ENCODE measurements at places on chromosomes 2 and 18.

DNA sequence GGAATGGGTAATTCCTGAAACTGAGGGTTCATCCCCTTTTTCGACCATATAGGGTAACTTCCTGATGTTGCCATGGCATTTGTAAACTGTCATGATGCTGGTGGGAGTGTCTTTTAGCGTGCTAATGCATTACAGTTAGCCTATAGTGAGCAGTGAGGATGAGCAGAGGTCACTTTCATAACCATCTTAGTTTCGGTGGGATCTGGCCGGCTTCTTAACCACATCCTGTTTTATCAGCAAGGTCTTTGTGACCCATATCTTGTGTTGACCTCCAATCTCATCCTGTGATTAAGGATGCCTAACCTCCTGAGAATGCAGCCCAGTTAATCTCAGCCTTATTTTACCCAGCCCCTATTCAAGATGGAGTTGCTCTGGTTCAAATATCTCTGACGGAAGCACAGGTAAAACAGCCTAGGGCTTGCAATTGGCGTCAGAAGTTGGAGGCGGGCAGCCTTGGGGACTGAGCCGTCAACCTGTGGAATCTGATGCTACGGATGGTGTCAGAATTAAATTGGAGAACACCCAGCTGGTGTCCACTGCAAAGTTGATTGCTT is 19.5 kb downstream of the RALBP1 start:
- peak; percentile 69 for DNase-seq

- no peak for DNase-seq
These were observed 80.6 kb downstream of the CLIP4 start for GRCh38 chr2:29195796-29196195.

DNA sequence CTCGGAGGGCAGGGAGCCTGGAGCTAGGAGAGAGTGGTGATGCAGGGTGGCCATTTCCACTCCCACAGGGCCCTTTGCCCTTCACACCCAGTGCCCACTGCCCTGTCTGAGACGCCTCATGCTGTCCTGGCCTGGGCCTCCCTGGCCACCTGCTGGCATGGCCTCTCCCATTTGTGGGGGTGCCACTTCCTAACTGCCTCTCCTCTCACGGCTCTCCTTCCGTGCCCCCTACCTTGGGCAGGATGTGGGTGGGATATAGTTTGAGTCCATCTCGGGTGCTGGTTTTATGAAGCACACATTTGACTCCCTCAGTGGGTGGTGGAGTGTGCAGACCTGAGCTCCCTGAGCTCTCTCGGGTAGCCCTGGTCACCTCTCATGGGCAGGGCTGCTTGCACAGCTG is 46.0 kb downstream of the DGKD start:
- no peak for DNase-seq

DNA sequence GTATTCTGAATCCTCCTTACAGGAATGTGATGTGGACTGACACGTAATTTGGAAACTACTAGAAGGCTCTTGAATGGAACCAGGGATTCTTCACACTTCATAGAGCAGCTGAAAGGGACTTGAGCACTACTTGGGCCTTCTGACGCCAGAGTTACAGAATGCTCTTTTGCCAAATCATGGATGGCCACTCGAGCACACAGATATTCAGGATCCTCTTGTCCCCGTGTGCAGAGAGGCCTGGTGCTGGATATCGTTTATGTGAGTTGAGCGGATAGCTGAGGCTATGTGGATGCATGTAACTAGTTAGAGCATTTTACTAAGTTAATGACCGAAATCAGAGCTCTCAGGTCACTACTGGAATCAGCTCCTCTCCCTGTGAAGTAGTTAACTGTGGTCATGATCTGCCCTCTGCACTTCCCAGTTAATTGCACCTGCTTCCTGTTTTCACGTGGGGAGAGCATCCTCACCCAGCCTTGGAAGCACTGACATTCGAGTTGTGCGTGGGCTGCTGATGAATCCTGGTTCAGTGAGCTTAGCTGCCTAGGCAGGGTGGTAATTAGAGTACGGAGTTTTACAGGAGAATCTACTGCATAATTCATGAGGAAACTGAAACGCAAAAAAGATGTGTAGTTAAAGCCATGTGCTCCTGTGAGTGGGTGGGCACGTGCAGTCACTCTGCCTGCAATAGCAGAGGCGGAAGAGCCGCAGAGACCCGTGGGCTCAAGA is 5.2 kb upstream of the TPO start:
- no peak for DNase-seq

GRCh38 chr2:234258562-234259141 is 208.2 kb downstream of the SPP2 start:
- no peak for DNase-seq

DNA sequence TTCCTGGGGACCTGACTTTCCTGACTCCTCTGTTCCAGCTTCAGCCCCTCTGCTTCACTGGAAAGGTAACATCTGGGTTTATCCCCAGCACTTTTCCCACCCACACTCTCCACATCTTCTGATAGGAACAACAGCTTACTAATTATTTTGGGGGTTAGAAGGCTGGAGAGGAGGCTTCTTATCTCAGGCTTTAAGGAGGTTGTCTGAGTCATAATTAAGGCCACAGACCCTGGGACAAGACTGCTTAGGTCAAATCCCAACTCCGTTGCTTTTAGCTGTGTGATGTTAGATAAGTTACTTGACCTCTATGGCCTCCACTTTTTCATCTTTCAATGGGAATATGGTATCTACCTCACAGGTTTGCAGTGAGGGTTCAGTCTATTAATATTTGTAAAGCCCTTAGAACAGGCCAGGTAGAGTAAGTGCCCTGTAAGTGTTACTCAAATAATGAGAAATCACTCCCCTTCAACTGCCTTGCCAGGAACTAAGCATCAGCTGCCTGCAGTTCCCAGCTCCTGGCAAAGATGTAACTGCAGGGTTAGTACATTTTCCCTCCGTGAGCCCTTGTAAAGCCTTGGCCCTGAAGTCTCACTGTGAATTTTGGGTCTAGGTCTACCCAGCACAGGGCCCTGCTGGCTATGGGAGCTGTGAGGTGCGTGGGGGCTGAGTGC is 123.6 kb downstream of the MTX2 start:
- no peak for DNase-seq

DNA sequence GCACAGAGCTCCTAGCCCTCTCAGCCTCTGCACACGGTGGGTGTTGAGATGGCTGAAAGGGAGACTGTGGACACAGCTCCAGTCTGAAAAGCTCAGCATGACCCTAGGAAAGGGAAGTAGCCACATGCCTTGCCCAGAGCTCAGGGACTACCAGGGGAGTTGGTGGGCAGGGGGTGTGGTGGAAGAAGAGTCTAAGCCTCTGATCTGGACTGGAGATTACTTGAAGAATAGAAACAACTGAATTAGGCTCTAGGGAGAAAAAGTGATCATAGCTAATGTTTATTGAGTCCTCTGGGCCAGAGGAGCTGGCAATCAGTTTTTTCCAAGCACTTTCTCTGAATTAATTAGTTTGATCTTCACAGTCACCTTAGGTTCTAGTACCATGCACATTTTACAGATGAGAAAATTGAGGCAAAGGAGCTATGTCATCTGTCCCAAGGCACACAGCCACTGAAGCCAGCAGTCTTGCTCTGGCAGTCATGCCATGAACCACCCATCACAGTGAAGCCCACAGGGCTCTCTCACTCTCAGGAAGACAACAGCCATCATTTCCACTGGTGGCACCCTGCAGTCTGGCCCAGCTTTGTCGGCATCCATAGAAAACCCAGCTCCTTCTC is 10.3 kb downstream of the SDC1 start:
- DNase-seq = peak; percentile 25

DNA sequence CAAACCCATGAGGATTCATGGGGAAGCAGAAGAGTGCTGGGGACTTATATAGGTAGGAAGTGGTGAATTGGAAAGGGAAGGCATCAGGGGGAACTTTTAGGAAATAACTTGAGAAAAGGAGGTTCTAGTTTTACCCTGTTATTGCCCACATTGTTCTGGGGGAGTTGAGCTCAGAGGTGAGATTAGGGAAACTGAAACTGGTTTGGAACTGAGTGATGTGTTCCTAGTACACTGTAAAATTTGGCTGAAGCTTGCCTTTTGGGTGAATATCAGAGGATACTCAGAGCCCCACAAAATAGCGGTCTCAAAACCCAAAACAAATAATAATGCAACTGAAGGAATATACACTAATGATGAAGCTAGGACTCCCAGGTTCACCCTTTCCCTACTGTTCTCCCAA is 39.6 kb upstream of the APOB start:
- DNase-seq = no peak

DNA sequence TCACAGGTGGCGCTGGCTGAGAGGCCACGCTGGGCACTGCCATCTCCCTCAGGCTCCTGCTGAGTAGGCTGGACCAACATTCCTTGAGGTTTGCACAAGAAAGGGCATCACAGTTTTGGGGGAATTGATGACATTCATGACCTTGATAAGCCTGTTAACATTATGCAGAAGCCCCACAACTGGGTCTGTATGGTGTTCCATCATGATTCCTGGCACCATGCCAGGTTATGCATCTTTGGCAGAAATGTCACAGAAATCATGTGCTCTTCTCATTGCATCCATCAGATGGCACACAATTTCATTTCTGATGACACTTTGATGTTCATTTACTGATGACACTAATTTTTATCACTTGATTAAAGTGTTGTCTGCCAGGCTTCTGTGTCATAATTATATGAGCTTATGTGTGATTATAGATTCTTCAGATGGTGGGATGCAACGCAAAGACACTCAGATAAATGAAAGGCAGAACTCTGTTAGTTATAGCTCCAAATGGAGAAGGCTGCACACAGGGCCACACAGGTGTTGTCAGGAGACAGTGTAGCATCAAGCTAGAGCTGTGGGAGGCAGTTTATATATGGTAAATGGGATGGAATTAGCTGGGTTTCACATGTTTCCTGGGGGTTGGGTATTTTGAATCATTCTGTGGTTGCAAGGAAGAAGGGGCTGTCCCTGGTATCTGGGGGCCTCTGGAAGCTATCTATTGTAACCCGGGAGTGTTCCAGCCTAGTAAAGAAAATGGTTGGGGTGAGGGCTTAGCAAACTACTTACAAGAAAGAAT is 191.3 kb downstream of the SLC39A10 start:
- DNase-seq = peak; percentile 56

DNA sequence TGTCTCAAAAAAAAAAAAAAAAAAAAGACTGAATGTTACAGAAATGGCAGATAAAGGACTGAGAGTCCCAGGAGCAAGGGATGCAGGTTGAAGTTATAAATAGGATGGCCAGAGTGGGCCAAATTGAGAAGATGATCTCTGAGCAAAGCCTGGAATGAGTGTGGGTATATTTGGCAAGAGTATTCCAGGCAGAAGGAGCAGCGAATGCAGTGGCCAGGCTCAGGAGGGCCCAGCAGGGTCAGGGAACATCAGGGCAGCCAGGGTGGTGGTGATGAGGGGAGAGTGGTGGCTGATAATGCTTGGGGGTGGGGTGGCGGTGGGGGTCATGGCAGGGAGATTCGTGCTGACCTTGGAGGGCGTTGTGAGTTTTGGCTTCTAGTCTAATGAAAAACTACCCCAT is 141.3 kb upstream of the AGAP1 start:
- DNase-seq = no peak

DNA sequence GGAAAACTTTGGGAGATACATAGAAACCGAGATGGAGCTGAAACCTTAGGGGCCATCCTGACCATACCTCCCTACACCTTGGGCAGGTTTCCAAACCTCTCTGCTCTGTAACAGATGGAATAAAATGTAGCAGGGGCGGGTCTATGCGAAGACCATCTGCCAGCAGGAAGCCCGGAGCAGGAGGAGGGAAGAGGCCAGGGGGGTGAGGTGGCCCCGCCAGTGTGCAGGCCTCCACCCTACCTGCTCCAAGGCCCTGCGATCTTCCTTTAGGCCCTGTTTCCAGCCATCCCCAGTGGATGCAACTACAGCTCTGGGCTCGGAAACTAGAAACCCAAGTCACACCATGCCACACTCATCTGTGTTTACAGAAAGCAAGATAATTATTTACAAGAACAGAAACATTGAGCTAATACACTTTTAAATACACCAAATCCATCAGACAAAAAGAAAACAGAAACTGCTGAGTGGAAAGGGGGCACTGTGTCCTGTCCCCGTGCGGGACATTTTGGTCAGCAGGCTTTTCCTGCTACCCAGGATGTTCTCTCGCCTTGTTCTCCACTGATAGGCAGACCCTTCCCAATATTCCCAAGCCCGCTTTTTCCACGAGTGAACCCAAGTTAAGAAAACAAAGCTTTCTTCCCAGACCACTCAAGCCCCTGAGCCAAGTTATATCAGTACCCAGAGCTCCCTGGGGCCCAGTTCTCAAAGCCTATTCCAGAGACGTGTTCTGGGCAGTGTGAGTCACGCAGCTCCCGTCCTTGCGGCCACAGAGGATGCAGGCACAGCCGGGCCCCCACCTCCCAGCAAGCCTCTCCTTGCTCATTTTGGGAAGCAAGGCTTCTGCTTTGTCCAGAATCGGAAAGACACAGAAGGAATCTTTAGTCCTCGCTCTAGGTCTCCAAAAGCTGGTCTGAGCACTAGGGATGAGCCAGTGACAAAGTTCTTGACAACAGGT is 17.3 kb downstream of the CIB4 start:
- DNase-seq = no peak

- peak; percentile 63 for DNase-seq
These were observed 35.8 kb downstream of the CIB4 start for GRCh38 chr2:26605195-26605998.

GRCh38 chr18:13799396-13799795 is 24.6 kb upstream of the MC5R start:
- DNase-seq = no peak

GRCh38 chr2:105062158-105062557 is 24.3 kb downstream of the MRPS9 start:
- peak; percentile 33 for DNase-seq

DNA sequence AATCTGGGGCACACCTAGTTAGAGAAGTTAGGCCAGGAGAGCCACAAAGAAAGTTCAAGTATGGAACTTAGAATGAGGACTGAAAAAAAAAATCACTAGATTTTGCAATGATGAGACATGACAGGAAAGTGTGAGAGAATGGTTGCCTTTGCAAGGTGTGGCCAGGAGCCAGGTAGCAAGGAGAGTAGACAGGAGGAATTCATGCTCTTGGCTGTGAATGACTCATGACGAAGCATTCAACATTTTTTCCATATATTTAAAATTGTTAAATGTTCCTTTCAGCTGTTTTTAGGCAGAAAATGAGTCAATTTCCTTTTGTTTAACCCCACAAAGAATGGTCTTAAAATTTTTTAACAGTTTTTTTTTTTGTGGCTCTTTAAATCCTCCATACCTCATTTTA is 636.9 kb downstream of the PLCL1 start:
- no peak for DNase-seq

- DNase-seq = no peak
These were observed 605.3 kb upstream of the ZNF804A start for GRCh38 chr2:183993052-183993451.

- DNase-seq = no peak
These were observed 4.8 kb upstream of the SCG2 start for GRCh38 chr2:223606946-223607345.

- no peak for DNase-seq
These were observed 65.5 kb upstream of the TGFA start for GRCh38 chr2:70619167-70619566.

DNA sequence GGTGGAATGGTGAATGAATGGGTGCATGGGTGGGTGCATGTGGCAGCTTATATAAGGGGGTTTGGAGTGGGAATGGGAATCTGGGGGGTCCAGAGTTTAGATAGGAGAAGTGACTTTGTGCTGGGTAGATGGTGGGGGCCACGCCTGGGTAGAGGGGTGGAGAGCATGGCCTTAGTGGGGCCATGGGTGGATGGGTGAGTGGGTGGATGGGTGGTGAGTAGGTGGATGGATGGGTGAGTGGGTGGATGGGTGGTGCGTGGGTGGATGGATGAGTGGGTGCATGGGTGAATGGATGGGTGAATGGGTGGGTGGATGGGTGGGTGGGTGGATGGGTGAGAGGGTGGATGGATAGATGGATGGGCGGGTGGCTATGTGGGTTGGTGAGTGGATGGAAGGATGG is 53.9 kb downstream of the MYO7B start:
- no peak for DNase-seq

Measured in hematopoietic multipotent progenitor cell treated with erythropoietin and hydrocortisone succinate and interleukin-3 and kit ligand, for 4 days (in vitro differentiated cells).